ENCODE measurements at places on chromosomes 6 and 20. TPM values are rescaled to one million over a fixed set of nuclear protein-coding genes. Genes with fewer than 3 reads are reported as not detected.

DNA sequence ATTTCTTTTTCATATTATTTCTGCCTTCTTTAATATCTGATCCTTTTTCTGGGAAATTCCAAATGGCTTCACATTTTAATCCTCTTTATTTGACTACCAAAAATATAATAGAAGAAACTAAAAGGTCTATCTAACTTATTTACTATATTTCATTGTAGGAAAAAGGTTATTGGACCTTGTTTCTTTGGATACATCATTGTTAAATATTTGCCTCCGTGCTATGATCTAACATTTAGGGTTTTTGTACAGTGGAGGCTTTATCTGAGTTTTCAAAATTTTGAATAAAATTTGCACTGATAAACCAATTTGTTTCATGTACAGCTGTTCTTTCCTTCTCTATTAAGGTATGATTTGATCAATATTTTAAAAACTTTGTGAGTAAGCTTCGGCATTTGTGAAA lies 109.5 kb downstream of the MEI4 start:
- no peak for DNase-seq

DNA sequence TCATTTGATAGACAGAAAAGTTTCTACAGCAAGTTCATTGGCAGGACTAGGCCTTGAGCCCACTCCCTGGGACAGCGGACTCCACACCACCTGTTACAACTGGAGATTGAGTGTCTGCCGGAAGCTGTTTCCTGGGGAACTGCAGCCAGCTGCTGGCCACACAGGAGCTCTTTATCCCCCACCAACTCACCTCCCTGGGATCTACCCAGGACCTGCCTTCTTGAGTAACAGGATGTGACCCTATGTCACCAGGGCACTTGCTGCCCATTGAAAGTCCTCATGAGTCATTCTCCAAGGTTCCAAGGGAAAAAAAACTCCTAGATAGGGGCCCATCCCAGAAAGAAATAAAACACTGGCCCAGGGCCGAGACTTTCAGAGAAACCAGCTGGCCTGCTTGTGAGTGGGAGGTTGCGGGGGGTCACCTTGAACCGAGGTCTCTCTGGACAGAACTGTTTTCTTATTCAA lies 37.4 kb upstream of the SLC9A8 start:
- peak; percentile 19 for DNase-seq

GRCh38 chr20:18289306-18289705 lies 979 bp downstream of the ZNF133 start:
- DNase-seq = no peak

GRCh38 chr6:154304191-154304590 lies 52.4 kb downstream of the IPCEF1 start:
- no peak for DNase-seq

E2F1 gene
- total RNA-seq = 9.7 TPM

GRCh38 chr20:6051505-6051904 lies 2.4 kb downstream of the LRRN4 start:
- no peak for DNase-seq

CLPSL1 gene
- not detected for total RNA-seq

DNA sequence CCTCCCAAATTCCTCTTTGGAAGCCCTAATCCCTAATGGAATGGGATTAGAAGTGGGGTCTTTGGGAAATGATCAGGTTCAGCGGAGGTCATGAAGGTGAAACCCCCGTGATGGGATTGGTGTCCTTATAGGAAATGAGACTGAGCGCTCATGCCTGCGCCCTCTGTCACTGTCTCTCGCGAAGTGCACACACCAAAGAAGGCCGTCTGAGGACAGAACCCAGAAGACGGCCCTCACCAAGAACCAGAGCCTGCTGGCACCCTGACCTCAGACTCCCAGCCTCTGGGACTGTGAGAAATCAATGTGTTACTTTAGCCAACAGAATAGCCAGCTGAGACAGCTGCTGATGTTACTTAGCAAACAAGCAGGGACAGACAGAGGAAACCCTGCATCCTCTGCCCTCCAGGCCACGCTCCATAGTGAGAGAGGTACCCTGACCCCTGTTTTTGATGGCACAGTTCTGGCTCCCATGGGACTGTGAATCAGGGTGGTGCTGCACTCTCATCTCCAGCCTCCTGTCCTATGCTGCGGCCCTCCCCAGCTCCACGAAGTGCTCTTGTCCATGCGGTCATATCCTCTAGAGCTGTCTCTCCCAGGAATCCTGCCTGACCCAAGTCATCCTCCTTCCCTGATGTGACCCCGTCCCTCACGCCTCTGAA lies 369.3 kb downstream of the ZFAND3 start:
- peak; percentile 65 for DNase-seq

DNA sequence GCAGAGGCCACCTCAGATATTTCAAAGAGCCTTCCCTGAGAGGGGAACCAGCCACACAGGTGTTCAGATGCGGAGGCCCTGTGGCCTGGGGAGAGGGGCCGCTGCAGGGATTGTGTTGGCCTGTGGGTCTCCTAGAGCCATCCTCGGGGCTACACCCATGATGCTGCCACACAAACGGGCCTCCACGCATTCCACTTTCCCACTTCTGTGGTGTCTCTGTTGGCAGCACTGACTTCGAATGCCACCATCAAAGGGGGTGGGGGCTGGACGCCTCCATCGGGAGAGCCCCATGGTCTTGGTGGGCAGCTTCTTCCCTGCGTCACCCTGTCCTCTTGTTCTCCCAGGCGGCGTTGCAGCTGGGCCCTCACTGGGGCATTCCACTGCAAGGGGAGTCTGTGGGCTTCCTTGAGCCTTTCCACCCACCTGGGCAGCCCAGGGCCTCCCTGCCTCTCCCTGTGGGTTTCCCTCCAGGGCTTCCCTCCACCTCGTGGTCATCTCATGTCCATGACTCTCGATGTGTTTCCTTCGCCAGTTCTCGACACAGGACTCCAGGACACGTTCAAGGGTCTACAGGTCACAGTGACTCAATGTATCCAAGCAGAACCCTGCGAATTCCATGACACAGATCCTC lies 145.5 kb downstream of the ERMARD start:
- no peak for DNase-seq

VSX1 gene
- total RNA-seq = not detected

DNA sequence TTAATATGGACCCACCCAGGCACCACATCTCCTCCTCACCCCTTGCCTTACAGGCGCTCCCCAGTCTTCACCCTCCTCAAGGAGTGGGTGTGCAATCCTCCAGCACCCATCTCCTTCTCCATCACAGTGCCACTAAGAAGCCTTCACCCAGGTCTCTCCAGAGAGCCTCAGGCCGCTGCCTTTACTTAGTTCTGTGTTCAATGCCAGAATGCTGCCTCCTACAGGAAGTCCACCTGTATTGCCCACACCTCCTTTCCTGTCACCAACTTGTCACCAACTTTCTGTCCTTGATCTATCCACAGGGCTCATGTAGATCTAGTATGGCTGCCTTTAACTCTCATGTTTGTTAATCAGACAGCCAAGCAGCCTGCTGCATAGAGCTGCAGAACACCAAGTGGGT lies 586 bp upstream of the LST1 start:
- peak; percentile 53 for DNase-seq

- no peak for DNase-seq
Observed at GRCh38 chr20:6007529-6008103, 46.2 kb downstream of the LRRN4 start.

BACH2 gene
- total RNA-seq = 3.9 TPM

LEMD2 gene
- total RNA-seq = 31.8 TPM

DNA sequence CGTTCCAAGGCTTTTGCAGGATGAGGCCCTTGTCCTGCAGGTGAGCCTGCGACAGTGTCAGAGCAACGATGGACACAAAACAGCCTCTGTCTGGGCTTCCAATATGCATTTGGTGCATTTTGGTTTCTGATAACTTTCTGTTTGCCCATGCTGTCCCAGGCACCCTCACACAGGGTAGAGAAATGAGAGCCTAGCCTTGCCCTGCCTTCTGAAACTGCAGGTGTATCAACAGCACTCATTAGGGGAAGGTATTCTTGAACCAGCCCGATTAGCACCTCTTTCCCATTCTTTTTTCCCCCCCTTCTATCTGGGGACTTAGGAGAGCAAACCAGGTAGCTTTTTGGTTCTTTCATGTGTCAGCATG lies 30.3 kb downstream of the CHMP4B start:
- DNase-seq = no peak

MRAP2 gene
- 0.75 TPM for total RNA-seq

DNA sequence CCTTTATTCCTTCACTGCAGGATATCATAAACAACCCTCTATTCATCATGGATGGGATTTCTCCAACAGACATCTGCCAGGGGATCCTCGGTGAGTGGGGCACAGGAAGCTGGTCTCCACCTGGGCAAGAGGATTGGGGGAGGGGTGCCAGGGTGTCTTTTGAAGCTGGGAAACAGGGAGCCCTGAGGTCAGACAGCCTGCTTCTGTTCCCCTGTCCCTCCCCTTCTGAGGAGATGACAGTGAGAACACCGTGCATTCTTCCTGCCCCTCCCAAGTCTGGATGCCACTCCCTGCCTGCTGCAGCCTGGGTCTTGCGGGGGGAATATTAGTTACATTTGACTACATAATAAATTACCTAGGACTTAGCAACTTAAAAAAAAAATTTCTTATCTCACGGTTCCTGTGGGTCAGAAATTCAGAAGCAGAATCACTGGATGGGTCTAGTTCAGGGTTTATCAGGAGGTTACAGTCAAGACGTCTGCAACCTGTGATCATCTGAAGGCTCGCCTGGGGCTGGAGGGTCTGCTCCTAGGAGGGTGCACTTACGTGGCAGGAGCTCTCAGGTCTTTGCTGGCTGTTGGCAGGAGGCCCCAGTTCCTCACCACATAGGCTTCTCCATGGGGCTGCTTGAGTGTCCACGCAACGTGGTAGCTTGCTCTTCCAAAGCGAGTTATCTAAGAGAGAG lies 11.4 kb downstream of the CAPN11 start:
- no peak for DNase-seq

- DNase-seq = no peak
Observed at GRCh38 chr6:154624038-154624599, 109.1 kb upstream of the SCAF8 start.

DNA sequence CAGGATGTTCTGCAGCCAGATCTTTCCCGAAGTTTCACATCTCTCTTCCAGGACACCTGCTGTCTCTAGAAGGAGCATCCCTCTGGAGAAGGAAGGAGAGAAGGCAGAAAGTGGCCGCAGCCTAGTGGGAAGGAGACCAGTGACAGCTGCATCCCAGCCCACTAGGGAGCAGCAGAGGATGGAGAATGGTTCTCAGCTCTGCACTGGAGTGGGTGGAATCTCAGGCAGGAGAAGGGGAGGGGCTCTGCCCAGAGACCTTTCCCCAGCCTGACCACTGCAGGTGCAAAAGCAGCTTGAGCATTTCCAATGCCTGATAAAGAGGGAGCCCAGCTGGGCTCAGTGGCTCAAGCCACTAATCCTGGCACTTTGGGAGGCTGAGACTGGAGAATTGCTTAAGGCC lies 32.3 kb downstream of the NCR2 start:
- peak; percentile 90 for DNase-seq

TRAPPC3L gene
- not detected for total RNA-seq

DNA sequence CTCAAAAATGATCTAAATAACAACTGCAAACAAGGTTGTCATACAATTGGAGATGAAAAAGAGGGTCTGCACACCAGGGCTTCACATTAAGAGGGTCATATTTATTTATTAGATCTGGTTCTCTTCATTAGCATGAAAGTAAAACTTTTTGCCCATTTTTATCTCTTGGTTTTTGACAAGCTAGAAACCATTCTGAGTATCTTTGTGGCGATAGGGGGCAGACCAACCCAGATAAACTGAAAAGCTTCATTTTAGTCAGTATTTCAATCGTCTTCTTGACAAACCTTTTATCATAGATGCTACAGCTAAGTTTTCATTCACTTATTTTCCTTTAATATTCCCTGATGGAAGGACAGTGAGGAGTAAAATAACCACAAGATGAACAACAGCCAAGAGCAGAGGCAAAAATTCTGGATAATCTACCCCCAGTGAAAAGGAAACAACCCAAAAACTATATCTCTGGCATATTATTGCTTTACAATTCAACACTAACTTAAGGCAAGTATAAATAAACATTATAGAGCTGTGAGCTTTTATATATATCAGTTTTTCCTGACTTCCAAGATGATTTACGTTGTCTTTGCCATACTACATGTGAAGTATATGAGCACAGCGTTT lies 45.2 kb downstream of the THEMIS start:
- peak; percentile 18 for DNase-seq

KHDRBS2 gene
- total RNA-seq = 14.0 TPM

- no peak for DNase-seq
Observed at GRCh38 chr6:136669299-136669699, 119.1 kb upstream of the MAP7 start.

ARMC2 gene
- 3.7 TPM for total RNA-seq

LATS1 gene
- 21.1 TPM for total RNA-seq

All from neural progenitor cell (in vitro differentiated cells).